Daoy (cell line): ENCODE measurements at places on chromosomes 11 and 22. TPM values are rescaled to one million over a fixed set of nuclear protein-coding genes. Genes with fewer than 3 reads are reported as not detected.

POU2AF2 gene
- not detected in 2 replicates for total RNA-seq

DNA sequence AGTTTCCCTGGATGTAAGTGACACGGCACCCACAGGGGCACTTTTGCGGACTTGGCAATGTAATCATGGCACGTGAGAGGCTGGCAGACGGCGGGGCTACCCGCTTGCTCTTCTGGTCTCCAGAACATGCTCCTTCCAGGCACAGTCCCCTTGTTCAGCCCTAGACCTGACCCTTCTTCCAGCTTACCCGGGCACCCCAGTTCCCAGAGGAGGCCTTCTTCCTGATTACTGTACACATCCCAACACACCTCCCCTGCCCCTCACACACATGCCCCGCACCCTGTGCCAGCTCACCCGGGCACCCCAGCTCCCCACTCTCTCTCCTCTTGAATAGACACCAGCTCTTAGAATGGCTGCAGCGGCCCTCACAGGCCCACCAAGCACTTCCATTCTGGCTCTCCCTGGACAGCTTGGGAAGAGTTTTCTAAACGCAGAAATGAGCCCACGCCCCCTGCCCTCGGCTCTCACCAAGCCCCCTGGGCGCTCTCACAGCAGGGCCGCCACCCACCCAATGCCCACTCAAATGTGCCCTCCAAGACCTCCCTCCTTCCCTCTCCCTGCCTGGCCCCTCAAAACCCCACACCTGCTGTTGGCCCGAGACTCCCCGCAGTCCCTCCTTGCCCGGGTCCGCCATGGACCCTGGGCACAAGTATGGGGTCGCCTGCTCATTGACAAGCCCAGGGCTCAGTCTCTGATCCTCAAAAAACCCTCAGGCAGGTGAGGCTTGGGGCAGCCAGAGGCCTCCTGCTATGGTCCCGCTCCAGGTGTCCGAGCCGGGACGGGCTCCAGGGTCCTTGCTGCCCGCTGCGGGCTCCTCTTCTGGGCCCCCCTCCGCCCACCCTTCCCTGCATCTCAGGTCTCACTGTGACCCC is 88.5 kb downstream of the WNT7B start:
- no peak for DNase-seq

DNA sequence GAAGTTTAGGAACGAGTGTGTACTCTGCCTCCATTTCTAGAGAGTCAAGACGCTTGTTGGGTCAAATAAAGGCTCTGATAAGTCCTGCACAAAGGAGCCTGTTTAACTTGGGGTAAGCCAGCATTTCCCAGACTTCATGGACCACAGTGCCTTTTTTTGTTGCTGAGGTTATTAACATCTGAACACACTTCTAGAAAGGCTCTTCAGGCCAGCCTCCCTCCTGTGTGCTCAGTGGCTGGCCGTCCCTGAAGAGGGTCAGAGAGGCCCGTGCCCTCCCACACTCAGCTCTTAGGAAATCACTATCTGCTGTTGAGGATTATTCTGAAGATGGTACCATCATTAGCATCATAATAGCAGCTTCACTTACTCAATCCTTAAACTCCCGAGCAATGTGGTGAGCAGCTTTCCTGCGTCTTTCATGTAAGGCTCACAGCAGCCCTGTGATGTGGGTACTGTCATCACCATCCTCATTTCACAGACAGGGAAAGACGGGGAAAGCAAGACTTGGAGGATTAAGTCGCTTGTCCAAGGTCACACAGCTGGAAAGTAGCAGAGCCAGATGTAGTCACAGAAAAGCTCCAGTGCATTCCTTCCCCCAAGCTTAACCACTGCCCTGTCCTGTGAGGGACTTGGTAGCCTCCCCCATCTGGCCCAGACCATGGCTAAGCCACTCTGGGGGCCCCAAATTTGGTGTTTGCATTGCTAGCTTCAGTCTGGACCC is 71.3 kb downstream of the TSPAN18 start:
- no peak for DNase-seq

GRCh38 chr11:122808478-122808869 is 29.8 kb upstream of the CRTAM start:
- peak; percentile 72 for DNase-seq

GRCh38 chr11:95832763-95833162 is 42.5 kb downstream of the CEP57 start:
- DNase-seq, result peak; percentile 38

SMPD1 gene
- total RNA-seq, result 7.5 and 10.9 TPM in 2 replicates

DNA sequence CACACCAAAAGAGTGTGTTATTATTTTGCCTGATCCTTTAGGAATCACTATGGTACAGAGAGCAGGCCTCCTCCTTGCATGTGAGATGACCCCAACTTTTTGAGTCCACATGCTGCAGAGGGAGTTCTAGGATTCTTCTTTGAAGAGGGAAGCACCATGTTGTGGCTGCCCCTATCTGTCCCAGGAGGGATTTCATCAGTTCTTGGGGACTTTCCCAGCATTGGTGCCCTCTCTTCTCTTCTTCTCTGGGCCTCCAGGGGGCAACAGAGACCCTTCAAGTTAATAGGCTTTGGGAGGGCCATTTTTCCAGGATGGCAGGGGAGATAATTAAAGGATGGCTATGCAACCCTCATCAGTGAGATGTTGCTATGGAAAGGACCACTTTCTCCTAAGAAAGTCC is 3.6 kb downstream of the MMP1 start:
- DNase-seq, result peak; percentile 59

DNA sequence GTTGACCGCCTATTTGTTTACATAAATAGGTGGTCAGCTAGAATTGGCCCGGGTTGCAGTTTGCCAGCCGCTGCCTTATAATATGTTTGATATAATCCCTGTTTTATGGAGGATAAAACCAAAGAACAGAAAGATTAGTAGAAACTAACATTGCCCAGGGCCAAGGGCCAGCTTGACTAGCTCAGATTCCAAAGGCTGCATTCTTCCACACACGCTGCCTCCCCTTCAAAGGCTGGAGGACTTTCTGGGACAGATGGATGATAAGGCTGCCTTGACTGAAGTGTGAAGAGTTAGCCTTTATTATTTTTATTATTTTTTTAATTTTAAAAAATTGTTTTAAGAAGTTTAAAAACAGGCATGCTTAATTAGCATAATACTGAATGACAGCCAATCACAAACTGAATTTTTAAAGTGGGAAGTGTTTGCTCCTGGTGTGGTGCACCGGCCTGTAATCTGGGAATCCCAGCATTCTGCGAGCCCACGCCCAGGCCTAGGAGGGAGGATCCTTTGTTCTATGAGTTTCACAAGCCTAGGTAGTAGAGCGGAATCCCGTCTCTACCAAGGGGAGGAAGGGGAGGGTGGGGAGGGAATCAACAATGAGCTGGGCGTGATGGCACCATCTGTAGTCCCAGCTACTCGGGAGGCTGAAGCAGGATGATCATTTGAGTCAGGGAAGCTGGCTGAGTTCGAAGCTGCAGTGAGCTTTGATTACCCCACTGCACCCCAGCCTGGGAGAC is 114.9 kb downstream of the NAV2 start:
- DNase-seq, result no peak
